ENCODE measurements at places on chromosomes 12 and 14.
A peak's percentile ranks its signal among the peaks of the same experiment; 100 is the strongest.

DNA sequence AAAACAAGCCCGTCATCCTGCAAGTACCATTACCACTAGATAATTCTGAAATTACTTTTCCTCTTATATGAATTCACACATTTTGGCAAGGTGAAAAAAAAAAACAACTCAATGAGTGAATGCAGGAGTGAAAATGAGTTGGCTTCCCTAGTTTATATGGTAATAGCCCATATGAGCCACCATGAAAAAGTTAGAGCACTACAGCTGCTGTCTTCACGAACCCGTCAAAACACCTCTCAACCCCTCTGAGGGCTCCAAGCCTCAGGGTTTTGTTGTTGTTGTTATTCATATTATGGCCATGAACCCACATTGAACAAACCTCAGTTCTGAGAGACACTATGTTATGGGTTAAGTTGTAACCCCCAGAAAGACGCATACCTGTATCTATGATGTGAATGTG lies 289.9 kb upstream of the CAND1 start:
- no peak for DNase-seq

DNA sequence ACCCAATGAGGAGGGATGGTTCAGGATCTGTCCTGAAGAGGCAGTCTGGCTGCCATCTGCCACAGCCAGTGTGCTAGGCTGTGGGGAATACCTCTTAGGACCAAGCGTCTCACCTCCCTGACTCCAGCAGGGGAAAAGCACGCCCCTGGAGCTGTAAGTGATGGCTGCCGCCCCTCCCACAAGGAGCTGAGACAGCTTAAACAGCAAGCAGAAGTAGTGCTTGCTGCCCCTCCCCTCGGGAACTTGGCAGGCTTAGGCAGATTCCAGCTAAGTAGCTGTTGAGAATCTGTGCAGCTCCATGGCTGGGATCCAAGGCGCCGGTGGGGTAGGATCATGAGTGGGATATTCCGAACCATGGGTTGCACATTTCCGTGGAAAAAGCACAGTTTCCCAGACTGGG lies 360.4 kb upstream of the MDGA2 start:
- DNase-seq: no peak

DNA sequence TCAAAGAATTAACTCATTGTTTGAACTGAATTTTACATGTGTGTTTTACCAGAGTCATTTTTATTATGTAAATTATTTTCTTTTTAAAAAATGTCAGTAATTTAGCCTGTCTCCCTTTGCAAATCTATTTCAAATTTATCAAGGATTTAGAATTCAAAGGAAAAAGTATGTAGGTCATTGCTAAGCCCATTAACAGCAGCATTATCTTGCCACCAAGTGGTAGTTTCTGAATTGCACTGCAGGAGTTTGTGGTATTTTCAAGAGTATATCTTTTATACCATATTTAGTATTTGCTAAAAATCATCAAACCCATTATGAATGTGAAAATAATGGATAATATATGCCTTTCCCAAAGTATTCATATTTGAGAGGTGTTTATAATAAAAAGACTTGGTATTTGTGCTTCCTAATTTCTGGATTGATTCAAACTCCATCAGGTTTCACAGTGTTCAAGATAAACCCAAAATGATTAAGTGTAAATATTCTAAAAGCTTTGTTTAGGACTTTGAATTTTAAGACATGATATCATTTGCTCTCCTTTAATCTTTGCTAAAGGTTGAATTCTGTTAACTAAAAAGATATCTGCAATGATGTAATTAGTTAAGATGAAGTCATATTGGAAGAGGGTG lies 711.4 kb downstream of the FSCB start:
- DNase-seq: no peak

DNA sequence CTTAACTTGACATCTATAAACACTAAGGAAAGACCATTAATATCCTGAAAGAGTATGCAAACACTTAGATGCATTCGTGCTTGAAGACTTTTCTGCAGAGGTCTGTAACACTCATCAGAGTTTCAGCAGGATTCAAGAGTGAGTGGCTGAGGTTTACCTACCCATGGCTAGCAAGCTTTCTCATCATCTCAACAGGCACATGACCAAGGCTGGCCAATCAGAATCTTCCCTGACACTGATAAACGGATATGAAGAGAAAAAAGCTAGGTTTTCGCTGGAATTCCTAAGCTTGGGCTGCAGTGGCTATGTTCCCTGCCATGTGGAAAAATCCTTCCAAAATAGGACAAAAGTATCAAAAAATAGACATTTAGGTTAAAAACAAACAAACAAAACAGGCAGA lies 162.1 kb upstream of the USP15 start:
- no peak for DNase-seq

DNA sequence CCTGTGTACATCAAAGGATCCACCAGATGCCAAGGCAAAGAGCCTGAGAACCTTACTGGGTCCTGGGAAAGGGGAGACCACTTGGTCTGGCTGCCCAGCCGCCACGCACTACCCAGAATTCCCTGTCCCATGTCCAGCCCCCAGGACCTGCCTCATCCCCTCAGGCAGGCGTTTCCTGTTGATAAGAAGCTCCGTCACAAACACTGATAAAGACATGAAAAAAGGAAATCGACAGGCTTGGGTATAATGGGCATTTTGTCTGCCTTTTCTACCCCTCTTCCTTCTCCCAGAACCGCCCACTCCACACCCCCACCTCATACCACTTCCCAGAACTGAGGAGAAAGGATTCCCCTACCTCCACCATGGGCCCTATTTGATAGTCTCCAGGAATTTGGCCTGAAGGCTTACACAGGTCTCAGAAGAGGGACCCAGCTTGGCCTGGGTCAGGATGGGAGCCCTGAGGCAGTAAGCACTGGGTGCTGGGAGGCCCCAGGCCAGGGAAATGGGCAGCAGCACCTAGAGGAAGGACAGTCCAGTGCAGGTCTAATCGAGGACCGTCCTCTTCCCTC lies 18.8 kb downstream of the ACVRL1 start:
- peak; percentile 30 for DNase-seq

GRCh38 chr14:61563162-61563511 lies 132.2 kb upstream of the HIF1A start:
- no peak for DNase-seq

GRCh38 chr14:97571866-97572555 lies 774.8 kb downstream of the VRK1 start:
- DNase-seq: no peak

DNA sequence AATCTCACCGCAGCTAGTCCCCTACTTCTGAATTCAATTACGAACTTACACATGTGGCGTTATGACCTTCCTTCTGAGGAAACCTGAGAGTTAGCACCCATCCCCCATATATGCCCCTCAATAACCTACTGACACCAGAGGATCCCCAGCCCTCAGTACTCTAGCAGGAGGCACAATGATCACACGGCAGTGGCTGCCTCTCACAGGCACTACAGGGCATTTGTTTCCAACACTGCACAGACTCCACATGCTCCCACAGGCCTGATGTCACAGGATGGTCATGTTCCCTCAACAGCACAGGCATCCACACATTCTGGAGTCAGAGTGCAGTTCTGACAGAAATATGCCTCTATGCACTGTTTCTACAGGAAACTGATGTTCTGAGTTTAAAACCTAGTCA lies 17.4 kb downstream of the PPP1CC start:
- no peak for DNase-seq

DNA sequence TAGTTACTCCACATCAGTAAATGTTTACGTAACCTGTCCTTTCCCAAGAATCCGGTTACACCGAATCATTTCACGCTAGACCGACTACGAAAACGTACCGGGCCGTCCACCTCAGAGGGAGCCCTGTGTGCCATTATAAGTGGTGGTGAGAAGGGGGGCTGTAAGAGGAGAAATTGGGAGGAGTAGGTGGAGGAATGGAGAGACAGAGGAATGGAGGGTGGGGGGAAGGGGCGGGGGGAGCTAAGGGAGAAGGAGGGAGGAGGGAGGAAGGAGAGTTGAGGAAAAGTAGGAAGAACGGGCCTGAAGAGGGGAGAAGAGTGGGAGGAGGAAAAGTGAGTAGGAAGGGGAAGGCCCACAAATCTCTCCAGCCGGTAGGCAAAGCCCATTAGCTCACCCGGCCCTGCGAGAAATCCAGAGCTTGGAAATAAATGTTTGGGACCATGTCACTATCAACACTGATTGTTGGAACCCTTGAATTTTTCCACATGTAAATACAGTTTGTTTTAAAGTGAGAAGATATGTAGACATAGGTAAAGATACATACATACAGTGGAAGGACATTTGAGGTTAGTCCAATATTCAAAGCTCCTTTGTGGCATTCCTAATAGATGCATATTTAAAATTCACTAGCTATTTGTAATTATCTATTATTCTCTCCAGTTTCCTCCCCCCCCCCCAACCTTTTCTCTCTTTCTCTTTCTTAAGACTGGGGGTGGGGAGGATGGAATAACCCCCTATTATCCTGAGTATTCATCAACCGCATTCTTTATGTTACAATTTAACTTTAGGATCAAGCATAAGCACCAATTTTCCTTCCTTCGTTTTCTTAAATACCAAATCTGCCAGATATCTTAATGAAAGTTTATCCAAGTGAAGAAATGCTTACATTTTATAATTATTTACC lies 2.1 kb upstream of the FOXG1 start:
- no peak for DNase-seq

- no peak for DNase-seq
Measured at GRCh38 chr14:28467611-28468010, 299.0 kb upstream of the FOXG1 start.

GRCh38 chr14:75661499-75661814 lies 411 bp downstream of the TTLL5 start:
- DNase-seq: no peak

DNA sequence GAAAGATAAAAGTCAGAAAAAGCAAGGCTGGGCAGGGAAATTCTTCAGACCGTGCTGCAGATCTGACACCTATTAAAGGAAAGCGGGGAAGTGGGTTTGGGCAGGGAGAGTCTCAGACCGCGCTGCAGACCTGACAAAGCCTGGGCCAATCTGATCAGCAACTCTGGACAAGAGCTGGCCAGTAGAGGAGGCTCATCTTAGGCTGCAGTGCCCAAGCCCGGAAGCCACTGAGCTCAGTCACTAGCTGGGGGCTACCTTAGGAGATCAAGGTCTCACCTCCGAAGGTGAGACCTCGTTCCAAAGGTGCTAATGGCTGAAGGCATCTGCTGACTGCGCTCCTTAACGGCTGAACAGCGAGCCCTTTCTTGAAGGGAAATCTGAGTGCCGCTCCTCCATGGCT lies 60.2 kb downstream of the SINHCAF start:
- no peak for DNase-seq

DNA sequence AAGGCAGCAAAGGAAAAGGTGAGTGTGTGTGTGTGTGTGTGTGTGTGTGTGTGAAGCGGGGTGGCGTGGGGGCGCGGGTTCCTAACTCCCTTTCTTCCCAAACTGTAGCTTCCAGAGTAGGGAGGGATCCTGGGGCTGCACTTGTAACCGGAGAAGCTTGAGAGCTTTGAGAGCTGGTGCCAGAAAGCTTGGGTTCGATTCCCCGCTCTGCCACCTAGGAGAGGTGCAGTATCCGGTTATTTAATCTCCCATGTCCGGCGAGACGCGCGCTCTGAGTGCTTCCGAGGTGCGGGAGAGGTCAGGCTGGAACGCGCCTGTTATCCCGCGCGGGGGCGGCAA lies 7.2 kb upstream of the RACGAP1 start:
- no peak for DNase-seq

GRCh38 chr12:120684523-120684932 lies 2.4 kb upstream of the MLEC start:
- no peak for DNase-seq

DNA sequence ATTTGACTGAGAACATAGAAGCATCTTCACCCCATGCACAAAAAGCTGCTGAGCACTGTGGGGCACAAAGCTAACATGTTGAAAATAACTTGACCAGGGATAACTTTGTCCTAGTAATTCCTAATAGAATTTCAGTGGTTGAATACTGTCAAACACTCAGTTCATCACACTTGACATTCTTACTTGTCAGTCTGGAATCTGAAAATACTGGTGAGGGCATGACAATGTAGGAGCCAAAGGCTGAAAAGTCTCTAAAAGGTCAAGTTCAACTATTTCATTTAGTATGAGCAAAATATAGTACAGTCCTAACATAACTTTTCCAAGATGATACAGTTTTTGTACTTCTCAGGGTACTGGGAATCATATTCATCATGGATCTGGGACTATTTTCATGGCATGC lies 504.4 kb upstream of the LMO3 start:
- no peak for DNase-seq

DNA sequence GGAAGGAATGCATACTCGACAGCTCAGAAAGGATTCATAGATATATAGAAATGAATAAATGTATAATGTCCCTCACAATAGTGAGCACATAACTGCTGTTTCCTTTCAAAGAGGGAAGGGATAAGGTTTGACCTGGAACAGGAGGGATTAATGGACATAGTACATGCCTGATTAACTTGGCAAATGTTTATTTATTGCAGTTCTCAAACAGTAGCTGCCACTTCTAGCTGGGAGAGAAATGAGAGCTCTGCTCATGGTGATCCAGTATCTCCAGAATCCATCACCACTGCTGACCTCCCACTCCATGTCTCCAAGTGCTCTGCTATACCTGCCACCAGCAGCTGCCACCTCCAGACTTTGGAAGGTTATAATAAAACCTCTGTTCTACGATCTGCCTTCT lies 108.1 kb downstream of the LRIG3 start:
- DNase-seq: no peak

GRCh38 chr12:12167847-12168246 lies 97.1 kb downstream of the BCL2L14 start:
- DNase-seq: no peak

DNA sequence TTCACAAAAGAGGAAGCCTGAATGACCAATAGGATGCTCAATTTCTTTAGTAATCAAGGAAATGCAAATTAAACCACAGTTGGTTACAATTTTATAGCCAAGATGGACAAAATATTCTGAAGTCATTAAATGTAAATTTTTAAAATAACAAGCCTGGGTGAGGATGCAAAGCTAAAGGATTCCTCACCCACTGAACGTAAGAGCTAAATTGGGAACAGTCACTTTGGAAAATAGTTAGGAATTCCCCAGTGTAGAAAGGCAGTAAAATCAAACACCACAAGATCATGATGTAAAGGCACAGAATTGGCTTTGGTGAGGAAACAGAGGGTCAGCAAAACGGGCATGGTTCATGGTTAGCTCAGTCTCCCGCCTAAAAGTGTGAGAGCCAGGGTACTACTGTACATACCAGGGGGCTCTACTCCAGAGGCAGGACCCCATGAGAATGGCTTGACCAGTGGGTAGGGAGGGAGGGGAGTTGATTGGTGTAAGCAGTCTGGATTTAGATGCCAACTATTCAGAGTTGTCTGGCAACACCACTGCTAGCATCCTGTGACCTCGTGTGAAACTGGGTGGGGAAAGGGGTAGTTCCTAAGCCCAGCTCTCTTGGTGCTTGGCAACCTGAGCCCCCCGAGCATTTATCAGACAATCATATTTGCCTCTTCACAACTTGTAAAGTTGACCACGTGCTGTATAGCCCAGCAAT lies 213.4 kb upstream of the EGLN3 start:
- no peak for DNase-seq

- DNase-seq: no peak
Measured at GRCh38 chr12:77377116-77377515, 311.7 kb upstream of the E2F7 start.

GRCh38 chr14:60506010-60506409 lies 2.9 kb upstream of the SIX6 start:
- no peak for DNase-seq

GRCh38 chr12:11722578-11723138 lies 73.2 kb downstream of the ETV6 start:
- no peak for DNase-seq

- no peak for DNase-seq
Measured at GRCh38 chr14:26204728-26205479, 392.9 kb downstream of the NOVA1 start.

All from Caco-2 (cell line).